Psoas muscle (tissue), 8 donors: ENCODE measurements at places on chromosomes 16 and 17.

DNA sequence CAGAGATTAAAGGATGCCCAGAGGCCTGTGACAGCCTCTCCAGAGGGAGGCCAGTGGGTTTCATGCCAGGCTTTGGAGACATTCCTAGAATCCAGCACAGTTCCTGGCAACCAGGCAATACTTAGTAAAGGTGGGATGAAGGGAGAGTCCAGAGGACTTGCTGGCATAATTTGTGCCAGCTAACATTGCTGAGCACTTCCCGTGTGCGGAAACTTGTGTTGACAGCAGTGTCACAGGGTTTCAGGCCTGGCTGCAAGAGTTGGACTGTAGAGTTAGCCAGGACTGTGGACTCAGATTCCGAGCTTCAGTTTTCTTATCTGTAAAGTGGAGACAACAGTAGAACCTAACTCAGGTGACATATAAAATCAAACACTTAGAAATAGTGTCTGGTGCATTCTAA lies 141.7 kb downstream of the SALL1 start:
- no peak overlapping the region for H3K27ac ChIP-seq
- DNase-seq, result no peak
- H3K36me3 ChIP-seq, result no peaks in the 10 kb centered on the region
- no peaks in the 10 kb centered on the region for H3K27me3 ChIP-seq

GRCh38 chr17:48457080-48457836 lies 27.2 kb upstream of the SKAP1 start:
- no peaks in the 10 kb centered on the region for H3K27me3 ChIP-seq
- no peak overlapping the region for H3K27ac ChIP-seq
- peak; percentile 72 for DNase-seq
- peaks cover 4% of the 10 kb centered on the region for H3K4me1 ChIP-seq
- H3K4me3 ChIP-seq, result no peak overlapping the region

GRCh38 chr17:66952031-66952524 lies 12.4 kb upstream of the CACNG4 start:
- no peaks in the 10 kb centered on the region for H3K36me3 ChIP-seq
- DNase-seq, result peak; percentile 58
- H3K4me3 ChIP-seq, result no peak overlapping the region

DNA sequence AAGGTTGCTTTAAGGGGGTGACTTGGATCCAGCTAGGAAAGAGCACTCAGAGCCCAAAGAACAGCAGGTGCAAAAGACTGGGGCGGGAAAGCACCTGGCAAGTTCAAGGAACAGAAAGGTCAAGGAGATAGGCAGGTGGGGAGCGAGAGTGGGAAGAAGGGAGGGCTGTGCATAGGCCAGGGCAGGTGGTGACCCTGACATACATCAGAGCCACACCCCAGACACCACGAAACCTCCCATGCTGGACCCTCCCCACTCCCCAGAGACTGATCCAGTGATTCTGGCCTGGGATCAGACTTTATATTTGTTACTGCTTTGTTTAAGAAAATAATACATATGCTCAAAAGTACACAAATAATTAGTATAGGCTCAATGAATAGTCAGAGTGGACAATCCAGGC lies 48.5 kb upstream of the RBFOX3 start:
- no peak overlapping the region for H3K27ac ChIP-seq

DNA sequence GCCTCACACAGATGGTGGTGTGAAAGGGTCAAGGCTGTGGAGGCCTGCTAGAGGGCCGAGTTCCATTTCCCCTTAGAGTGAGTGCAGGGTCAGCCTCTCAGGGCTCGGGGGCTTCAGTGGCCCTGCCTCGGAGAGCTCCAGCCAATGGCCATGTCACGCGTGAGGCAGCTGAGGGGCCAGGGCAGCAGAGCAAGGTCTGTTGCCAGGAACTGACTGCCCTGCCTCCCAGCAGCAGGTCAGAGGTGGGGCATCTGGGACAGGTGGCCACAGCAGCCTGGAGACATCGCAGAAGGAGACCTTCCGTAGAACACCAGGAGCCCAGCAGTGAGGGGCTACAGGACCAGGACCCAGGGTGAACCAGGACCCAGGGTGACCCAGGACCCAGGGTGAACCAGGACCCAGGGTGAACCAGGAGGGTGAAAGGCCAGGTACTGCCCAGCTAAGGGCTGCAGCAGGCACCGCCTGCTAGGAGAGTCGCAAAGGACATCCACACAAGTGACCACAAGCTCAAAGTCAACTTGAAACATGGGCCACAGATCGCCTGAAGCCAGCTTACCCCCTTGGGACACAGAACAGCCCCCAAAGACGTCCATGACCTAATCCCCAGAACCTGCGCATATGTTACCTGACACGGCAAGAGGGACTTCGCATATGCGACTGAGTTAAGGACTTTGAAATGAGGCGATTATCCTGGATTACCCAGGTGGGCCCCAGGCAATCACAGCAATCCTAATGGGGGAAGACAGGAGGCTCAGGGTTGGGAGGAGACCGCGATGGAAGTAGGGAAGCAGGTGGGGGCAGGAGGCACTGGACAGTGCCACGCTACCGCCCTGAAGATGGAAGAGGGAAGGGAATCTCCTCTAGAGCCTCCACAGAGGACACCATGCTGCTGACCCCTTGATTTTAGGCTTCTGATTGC lies 4.8 kb upstream of the MEAK7 start:
- H3K36me3 ChIP-seq, result no peaks in the 10 kb centered on the region
- H3K27ac ChIP-seq, result no peak overlapping the region
- H3K4me3 ChIP-seq, result no peak overlapping the region
- no peak for DNase-seq
- H3K27me3 ChIP-seq, result no peaks in the 10 kb centered on the region

GRCh38 chr16:59913666-59914065 lies 1179.5 kb upstream of the GOT2 start:
- DNase-seq, result no peak
- no peaks in the 10 kb centered on the region for H3K4me1 ChIP-seq
- H3K27ac ChIP-seq, result no peak overlapping the region
- H3K27me3 ChIP-seq, result no peaks in the 10 kb centered on the region

- H3K36me3 ChIP-seq, result no peaks in the 10 kb centered on the region
- DNase-seq, result no peak
- no peaks in the 10 kb centered on the region for H3K4me1 ChIP-seq
- no peaks in the 10 kb centered on the region for H3K27me3 ChIP-seq
- H3K27ac ChIP-seq, result no peak overlapping the region
Measured at GRCh38 chr16:69938981-69939820, 11.9 kb upstream of the CLEC18A start.

GRCh38 chr17:6069539-6070429 lies at the start of gene WSCD1:
WSCD1 (plus strand) TSS chr17:6070379; CDS start chr17:6080659, 10,280 bp downstream.
- H3K4me3 ChIP-seq, result peak within 1 kb of the TSS; percentile 72
- peak; percentile 44 for DNase-seq
- H3K27me3 ChIP-seq, result no peaks in the 10 kb centered on the region
- peaks cover 6% of the 10 kb centered on the region for H3K4me1 ChIP-seq

DNA sequence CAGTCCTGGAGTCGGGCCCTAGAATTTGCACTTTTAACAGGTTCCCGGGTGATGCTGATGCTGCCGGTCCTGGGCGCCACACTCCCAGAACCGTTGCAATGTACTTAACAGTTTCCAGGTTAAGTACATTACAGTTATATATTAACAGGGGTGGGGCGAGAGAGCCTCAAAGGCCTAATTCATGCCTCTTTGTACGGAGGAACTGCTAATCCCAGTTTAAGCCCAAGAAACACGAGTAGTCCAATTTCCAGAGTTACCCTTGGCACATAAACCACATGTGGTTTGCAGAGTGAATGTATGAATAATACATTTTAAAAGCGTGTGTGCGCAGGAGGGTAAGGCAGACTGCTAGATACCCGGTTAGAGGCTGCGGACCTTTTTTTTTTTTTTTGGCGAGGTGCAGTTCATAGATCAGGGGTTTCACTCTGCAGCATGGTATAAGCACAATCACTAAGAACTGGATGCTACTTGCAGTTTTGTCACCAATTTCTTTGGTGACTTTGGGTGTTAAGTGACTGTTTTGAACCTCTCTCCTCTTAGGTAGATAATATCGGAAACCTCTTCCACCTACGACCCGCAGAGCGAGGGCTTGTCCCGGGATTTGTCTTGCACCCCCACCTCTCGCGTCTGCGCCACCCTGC lies 713 bp downstream of the COX11 start:
- peak overlapping the region; percentile 83 for H3K27ac ChIP-seq
- DNase-seq, result no peak
- H3K27me3 ChIP-seq, result no peaks in the 10 kb centered on the region
- H3K36me3 ChIP-seq, result no peaks in the 10 kb centered on the region
- peak overlapping the region; percentile 92 for H3K4me3 ChIP-seq

GRCh38 chr17:37344519-37344918 lies 31.3 kb upstream of the C17orf78 start:
- H3K4me1 ChIP-seq, result no peaks in the 10 kb centered on the region
- no peak for DNase-seq
- H3K27ac ChIP-seq, result no peak overlapping the region
- no peak overlapping the region for H3K4me3 ChIP-seq
- no peaks in the 10 kb centered on the region for H3K36me3 ChIP-seq

GRCh38 chr17:38435795-38436194 lies 7.5 kb downstream of the ARHGAP23 start:
- H3K27me3 ChIP-seq, result no peaks in the 10 kb centered on the region
- DNase-seq, result no peak
- H3K36me3 ChIP-seq, result peaks cover 3% of the 10 kb centered on the region
- no peak overlapping the region for H3K27ac ChIP-seq
- H3K4me3 ChIP-seq, result no peak overlapping the region
- peaks cover 25% of the 10 kb centered on the region for H3K4me1 ChIP-seq

- H3K4me1 ChIP-seq, result peaks cover 7% of the 10 kb centered on the region
- DNase-seq, result no peak
- H3K27ac ChIP-seq, result no peak overlapping the region
- no peaks in the 10 kb centered on the region for H3K27me3 ChIP-seq
- no peak overlapping the region for H3K4me3 ChIP-seq
- H3K36me3 ChIP-seq, result peaks cover 80% of the 10 kb centered on the region
Measured at GRCh38 chr17:46023783-46024388, 24.8 kb downstream of the STH start.

DNA sequence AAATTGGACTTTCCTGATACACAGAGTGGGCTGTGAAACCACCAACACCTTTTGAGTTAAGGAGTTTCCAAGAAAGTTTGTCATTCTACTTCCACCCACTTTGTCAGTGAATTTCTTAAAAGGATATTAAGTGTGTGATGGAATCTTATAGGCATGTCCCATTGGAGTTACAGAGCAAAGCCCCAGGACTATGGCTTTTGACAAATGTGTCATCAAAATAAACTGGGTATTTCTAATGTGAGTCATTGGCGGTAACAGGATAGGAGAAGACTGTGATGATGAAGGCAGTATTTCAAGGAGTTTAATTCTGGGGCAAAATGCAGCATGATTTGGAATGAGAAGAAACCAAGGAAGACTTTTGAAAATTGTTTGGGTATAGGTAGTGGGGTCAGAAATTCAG lies 1013.8 kb upstream of the EEF2KMT start:
- H3K4me3 ChIP-seq, result no peak overlapping the region
- no peaks in the 10 kb centered on the region for H3K36me3 ChIP-seq
- no peak overlapping the region for H3K27ac ChIP-seq
- no peak for DNase-seq

DNA sequence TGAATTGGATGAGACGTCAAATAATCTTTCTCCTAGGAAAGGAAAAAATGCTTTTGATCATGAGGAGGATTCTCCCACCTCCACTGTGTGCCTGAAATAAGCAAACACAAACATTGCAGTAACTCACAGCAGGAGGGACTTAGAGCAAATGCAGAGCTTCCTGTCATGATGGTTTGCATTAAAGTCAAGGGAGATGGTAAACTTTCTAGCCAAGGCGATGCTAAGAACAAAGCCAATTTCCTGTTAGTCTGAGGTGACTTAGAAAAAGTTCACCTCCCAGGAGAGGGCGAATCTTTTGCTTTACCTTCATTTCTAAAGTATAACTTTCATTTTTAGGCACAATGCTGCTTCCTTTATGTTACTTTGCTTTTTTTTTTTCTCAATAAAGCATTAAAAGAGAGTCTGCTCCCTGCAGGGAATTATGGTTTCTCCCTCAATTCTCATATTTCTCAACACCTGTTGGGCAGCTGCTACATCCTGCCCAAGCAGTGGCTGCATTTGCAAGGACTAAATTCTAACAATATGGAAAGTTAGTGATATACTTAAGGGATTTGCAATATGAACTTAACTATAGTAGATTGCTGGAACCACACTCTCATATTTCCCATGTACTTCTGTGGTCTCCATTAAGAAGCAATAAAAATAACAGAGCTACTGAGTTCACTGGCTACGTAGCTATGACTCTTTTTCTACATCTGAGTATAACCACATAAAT lies 175.6 kb downstream of the PCTP start:
- no peaks in the 10 kb centered on the region for H3K27me3 ChIP-seq
- no peaks in the 10 kb centered on the region for H3K36me3 ChIP-seq
- no peak overlapping the region for H3K4me3 ChIP-seq
- no peak for DNase-seq

- no peaks in the 10 kb centered on the region for H3K36me3 ChIP-seq
- H3K4me3 ChIP-seq, result no peak overlapping the region
- no peaks in the 10 kb centered on the region for H3K27me3 ChIP-seq
Measured at GRCh38 chr17:1755827-1756262, 6.0 kb upstream of the SERPINF1 start.

- no peaks in the 10 kb centered on the region for H3K4me1 ChIP-seq
- H3K27me3 ChIP-seq, result no peaks in the 10 kb centered on the region
- no peaks in the 10 kb centered on the region for H3K36me3 ChIP-seq
- H3K4me3 ChIP-seq, result no peak overlapping the region
- no peak overlapping the region for H3K27ac ChIP-seq
Measured at GRCh38 chr16:77896415-77897128, 108.2 kb downstream of the VAT1L start.

- no peak for DNase-seq
- H3K36me3 ChIP-seq, result no peaks in the 10 kb centered on the region
- no peaks in the 10 kb centered on the region for H3K27me3 ChIP-seq
Measured at GRCh38 chr17:47703191-47703591, 9.2 kb downstream of the TBKBP1 start.

- no peaks in the 10 kb centered on the region for H3K36me3 ChIP-seq
- no peak overlapping the region for H3K27ac ChIP-seq
- H3K27me3 ChIP-seq, result no peaks in the 10 kb centered on the region
- no peaks in the 10 kb centered on the region for H3K4me1 ChIP-seq
- DNase-seq, result no peak
Measured at GRCh38 chr17:62791235-62791734, 16.8 kb downstream of the MARCHF10 start.

- H3K27me3 ChIP-seq, result peaks cover 1% of the 10 kb centered on the region
- no peak overlapping the region for H3K27ac ChIP-seq
- no peak for DNase-seq
Measured at GRCh38 chr16:2231016-2231931, 5.0 kb upstream of the DNASE1L2 start.

GRCh38 chr16:50496990-50497389 lies 51.2 kb upstream of the NKD1 start:
- no peaks in the 10 kb centered on the region for H3K36me3 ChIP-seq
- H3K27ac ChIP-seq, result no peak overlapping the region
- no peak for DNase-seq
- H3K4me3 ChIP-seq, result no peak overlapping the region
- no peaks in the 10 kb centered on the region for H3K4me1 ChIP-seq
